ENCODE measurements at places on chromosomes 1 and 21. TPM values are rescaled to one million over a fixed set of nuclear protein-coding genes. Genes with fewer than 3 reads are reported as not detected.
A peak's percentile ranks its signal among the peaks of the same experiment; 100 is the strongest.

- no peak for DNase-seq
Observed at GRCh38 chr1:210246447-210246846, 13.9 kb downstream of the SERTAD4 start.

The SLC9C2 gene
- not detected for total RNA-seq

The HMCN1 gene
- 6.9 TPM for total RNA-seq

DNA sequence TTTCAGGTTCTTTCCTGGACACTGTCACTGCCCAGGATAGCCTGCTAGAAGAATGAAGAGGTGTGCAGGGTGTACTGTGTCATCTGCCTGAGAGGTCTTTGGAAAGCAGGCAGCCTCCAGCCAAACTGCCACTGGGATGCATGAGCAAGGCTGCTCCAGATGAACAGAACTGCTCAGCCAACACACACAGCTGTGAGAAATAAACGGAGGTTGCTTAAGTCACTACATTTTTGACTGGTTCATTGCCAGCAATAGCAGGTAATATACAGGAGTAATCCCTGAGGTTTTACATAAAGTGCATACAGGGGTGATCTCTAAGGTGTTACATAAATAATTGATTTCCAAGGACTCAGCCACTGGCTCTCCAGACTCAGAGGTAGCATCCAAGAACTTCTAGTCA lies 516.9 kb downstream of the BRINP3 start:
- no peak for DNase-seq

DNA sequence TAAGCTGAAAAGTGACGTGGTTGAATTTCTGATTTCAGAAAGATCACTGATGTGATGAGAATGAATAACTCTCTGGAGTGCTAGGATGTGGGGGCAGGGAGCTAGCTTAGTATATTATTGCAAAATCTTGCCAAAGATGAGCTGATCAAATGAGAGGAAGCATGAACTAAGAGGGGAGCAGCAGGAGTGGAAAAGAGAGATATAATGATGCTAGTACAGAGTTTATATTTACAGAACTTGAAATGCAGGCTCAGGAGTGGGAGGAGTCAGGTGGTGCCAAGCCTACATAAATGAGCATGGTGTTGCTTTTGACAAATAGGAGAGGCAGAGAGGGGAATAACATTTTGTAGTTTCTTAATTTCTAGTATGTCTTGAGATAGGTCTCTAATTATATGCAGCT lies 38.1 kb upstream of the NBL1 start:
- DNase-seq: no peak

GRCh38 chr21:38775733-38776132 lies 30.0 kb upstream of the ETS2 start:
- DNase-seq: no peak

DNA sequence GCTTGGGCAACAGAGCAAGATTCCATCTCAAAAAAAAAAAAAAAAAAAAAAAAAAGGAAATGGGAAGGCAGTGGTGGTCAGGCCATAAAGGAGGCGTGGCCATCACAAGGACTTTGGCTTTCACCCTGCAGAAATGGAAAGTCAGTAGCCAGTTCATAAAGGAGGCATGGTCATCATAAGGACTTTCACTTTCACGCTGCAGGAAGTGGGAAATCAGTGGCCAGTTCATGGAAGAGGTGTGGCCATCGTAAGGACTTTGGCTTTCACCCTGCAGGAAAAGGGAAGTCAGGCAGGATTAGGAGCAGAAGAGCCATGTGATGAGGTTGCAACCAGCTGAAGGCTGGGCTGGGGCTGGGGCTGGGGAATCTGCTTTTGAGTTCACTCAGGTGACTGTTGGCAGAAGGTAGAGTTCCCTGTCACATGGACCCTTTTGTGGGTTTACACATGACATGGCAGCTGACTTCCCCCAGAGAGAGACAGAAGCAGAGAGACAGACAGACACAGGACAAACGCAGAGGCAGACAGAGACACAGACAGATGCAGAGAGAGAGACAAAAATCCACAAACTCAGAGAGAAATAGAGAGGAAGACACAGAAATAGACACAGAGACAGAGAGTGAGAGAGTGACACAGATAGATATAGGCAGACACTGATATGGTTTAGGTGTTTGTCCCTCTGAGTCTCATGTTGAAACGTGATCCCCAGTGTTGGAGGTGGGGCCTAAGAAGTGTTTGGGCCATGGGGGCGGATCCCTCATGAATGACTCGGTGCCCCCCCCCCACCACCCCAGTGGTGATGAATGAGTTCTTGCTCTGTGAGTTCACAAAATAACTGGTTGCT lies 263.9 kb upstream of the KAZN start:
- DNase-seq: no peak

- DNase-seq: no peak
Observed at GRCh38 chr1:114323959-114324661, 170.4 kb upstream of the SYT6 start.

- DNase-seq: no peak
Observed at GRCh38 chr1:64532646-64533045, 62.7 kb downstream of the CACHD1 start.

- DNase-seq: no peak
Observed at GRCh38 chr1:235739124-235739523, 89.5 kb upstream of the GNG4 start.

GRCh38 chr1:109989506-109990301 lies 5.1 kb downstream of the AHCYL1 start:
- DNase-seq: no peak

- DNase-seq: no peak
Observed at GRCh38 chr21:28975397-28975796, 17.3 kb downstream of the LTN1 start.

- DNase-seq: no peak
Observed at GRCh38 chr1:45864167-45865106, 61.0 kb downstream of the MAST2 start.

- no peak for DNase-seq
Observed at GRCh38 chr1:4724001-4724400, 69.6 kb downstream of the AJAP1 start.

DNA sequence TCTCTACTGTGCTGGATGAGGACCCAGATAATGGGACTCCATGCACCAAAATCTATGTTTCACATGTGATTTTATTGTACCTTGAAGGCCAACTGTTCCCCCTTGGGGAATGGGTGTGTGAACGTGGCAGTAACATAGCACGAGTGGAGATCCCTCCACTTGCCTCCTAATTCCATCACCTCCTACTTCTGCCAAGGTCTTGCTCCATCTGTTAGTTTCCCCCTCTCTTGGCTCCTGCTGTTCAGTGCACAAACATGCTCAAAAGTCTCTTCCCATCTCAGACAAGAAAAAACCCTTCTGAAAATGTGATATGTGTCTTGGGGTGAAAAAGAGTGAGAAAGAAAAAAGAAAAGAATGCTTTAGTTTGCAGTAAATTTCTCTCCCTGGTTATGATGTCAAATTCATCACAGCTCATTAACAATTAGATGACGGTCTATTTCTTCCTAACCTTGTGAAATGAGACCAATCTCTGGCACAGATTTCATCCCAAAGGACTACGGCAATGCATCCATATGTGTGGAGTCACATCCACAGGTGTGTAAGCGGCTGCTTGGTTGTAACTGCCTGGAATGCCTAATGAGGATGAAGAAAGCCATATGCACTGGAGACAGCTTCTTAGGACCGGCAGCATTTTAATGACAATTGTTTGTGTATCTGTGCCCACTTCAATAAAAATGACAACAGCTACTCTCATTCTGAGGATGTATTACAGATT lies 79.3 kb upstream of the DIRAS3 start:
- DNase-seq: no peak

DNA sequence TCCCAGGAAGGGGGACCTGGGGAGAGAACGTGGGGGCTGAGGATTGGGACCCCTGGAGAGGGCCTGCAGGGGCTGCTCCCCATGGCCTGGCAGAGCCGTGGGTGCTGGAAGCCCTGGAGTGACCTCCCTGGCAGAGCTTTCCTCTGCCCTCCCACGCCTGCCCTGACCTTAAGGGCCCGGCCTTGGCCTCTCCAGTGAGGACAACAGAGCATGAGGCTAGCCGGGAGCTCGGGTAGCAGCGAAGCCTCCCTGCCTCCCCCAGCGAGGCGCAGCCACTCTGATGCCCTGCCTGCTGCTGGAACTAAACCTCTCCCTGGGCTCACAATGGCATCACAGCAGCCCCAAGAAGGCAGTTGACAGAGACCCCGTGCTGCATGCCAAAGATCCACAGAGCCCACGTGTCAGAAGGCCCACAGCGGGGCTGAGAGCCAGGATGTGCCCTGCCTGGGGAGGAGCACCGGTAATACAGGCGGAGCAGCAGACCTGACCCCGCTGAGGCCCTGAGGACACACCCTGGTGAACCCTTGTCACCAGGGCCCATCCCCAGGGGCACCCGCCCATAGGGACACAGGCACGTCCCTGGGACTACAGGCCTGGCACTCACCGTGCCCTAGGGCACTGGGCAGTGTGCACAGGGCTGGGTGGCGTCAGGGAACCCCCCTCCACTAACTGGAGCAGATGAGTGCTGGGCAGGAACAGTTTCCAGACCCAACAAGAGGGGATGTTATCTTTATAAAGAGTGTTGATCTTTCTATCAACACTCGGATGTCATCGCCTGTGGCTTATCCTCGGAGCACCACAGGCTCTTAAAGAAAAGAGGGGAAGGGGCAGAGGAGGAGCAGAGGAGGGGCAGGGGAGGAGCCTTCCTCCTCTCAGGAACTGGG lies 48.4 kb downstream of the ARHGEF16 start:
- no peak for DNase-seq

The ZNF593OS gene
- total RNA-seq: not detected

DNA sequence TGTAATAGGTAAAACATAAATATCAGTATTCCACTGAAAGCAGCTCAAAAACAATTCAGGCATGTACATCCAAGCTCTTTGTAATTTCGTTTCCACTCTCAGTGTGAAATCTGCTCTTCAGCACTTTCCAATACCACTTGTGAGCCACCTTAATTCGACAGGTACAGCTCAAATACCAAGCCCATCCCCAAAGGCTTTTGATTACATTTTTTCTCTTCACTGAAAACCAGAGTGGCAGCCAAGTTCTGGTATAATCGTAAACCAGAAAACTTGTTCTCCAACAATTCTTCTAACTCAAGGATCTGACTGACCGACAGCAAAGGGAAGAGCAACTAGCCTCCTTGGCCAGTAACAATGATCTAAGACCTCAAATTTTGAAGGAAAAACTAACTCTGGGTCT lies 36.8 kb downstream of the FBXO42 start:
- no peak for DNase-seq

The ELF3 gene
- 6.4 TPM for total RNA-seq

GRCh38 chr1:39317111-39317510 lies 112.6 kb downstream of the MACF1 start:
- no peak for DNase-seq

- no peak for DNase-seq
Observed at GRCh38 chr1:12634156-12634555, 9.7 kb upstream of the AADACL4 start.

The LRRC7 gene
- 42.4 TPM for total RNA-seq

GRCh38 chr1:98660940-98661543 lies 479 bp upstream of the SNX7 start:
- DNase-seq: no peak

DNA sequence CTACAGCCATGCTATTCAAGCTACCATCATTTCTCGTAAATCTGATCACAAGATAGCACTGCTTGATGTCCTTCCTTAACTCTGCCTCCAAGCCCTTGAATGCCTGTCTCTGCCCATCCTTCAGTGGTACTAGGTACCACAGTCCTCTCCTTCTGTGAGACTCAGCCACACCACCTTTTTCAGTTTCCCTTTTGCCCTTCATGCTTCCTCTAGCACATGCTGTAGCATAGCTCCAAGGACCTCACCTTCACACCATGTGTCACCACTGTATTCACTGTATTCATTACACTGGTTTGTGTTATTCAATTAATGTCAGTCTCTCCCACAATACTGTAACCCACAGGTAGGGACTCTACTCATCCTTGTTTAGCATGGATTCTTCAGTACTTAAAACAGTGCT lies 8.0 kb upstream of the TP53BP2 start:
- DNase-seq: no peak

GRCh38 chr1:2973601-2974593 lies 47.4 kb upstream of the ACTRT2 start:
- DNase-seq: peak; percentile 41

- no peak for DNase-seq
Observed at GRCh38 chr1:177289532-177289931, 118.8 kb downstream of the BRINP2 start.

DNA sequence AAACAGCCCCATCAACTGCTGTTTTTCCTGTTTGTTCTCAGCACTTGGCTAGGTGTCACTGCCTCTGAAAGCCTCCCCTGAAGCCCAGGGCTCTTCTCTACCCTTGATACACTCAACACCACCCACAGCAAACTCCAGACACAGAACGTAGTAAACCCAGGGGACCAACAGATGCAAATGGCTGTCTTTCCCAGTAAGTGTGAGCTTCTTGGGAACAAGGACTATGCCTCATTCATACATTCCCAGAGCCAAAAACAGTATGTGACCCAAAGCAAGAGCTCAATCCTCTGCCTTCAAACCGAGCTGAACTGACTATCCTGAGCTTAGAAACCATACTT lies 4.4 kb downstream of the LBR start:
- DNase-seq: no peak

DNA sequence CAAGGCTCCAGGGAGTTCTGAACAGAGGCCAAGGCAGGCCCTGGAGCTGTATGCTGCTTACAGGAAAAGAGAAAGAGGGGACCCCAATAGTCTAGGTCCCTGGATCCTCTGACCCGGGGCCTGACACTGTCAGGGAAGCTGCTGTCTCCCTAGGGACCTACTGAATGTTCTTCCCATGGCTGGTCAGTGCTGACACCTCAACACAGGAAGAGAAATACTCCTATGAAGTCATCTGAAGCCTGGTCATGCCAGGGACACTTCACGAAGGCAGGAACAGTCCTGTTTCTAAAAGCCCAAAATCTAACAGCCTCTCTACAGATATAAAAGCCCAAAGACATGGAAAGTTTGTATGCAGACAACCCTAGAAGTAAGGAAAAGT lies 1.7 kb upstream of the LAD1 start:
- DNase-seq: no peak

GRCh38 chr21:42159560-42160110 lies 59.3 kb upstream of the ABCG1 start:
- no peak for DNase-seq

The LINGO4 gene
- total RNA-seq: not detected

GRCh38 chr1:212822956-212823355 lies 24.5 kb downstream of the SPATA45 start:
- no peak for DNase-seq

GRCh38 chr1:112687361-112687760 lies 12.9 kb downstream of the MOV10 start:
- no peak for DNase-seq

DNA sequence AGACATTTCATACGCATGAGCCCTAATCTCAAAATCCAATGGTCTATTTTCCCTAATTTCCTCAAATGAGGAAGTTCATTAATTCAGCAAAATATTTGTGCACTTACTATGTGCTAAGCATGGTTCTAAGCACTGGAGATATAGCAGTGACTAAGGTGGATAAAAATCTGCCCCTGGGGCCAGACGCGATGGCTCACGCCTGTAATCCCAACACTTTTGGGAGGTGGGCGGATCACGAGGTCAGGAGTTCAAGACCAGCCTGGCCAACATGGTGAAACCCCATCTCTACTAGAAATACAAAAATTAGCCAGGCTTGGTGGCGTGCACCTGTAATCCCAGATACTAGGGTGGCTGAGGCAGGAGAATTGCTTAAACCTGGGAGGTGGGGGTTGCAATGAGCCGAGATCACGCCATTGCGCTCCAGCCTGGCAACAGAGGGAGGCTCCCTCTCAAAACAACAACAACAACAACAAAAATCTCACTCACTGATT lies 4.3 kb upstream of the MIIP start:
- DNase-seq: no peak
